NCI-H187 (cell line): ENCODE measurements at places on chromosomes 13 and 19.

DNA sequence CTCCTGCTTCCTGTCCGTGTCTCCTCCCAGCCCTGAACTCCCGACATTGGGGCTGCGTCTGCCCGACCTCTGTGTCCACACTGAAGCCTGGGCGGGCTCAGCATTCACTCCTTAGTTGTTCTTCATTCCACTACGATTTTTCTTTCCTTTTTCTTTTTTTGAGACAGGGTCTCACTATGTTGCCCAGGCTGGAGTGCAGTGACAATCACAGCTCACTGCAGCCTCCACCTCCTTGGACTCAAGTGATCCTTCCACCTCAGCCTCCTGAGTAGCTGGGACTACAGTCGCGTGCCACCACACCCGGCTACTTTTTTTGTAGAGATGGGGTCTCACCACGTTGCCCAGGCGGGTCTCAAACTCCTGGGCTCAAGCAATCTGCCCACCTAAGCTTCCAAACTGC, 23.5 kb upstream of the SIGLEC11 start:
- DNase-seq, result no peak

- no peak for DNase-seq
Measured at GRCh38 chr13:94784066-94784465, 71.7 kb upstream of the SOX21 start.

GRCh38 chr19:9037400-9038062, 27.3 kb upstream of the MUC16 start:
- no peak for DNase-seq

DNA sequence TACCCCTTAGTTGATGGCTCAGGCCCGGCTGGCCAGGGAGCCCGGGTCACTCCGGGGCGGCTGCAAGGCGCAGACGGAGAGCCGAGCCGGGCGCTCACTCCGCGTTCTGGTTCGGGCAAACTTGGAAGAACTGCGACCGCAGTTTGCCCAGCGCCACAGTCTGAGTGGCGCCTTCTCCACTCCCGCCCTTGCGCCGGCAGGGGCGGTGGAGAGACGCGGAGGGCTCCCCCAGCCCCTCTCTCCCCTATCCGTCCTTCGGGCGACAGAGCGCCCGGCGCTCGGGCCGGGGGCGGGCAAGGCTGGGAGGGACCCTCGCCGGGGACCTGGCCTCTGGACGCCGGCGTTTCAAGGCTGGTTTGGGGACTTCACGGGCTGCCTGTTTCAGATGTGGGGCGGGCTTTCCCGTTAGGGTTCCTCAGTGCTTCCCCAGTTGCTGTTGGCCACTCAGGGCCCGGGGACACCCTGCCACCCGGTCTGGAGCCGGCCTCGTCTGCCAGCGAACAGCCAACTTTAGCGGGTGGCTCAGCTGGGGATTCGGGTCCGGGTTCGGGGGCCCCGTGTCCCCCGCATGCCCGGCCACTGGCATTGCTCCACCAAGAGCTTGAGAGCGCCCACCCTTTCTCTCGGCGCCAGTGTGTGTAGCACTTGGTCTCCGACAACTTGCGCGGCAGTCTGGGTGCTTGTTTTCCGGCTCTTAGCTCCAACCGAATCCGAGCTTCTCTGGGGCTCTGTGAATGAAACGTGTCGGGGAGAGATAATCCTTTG, 1.5 kb downstream of the GPC6 start:
- peak; percentile 87 for DNase-seq

DNA sequence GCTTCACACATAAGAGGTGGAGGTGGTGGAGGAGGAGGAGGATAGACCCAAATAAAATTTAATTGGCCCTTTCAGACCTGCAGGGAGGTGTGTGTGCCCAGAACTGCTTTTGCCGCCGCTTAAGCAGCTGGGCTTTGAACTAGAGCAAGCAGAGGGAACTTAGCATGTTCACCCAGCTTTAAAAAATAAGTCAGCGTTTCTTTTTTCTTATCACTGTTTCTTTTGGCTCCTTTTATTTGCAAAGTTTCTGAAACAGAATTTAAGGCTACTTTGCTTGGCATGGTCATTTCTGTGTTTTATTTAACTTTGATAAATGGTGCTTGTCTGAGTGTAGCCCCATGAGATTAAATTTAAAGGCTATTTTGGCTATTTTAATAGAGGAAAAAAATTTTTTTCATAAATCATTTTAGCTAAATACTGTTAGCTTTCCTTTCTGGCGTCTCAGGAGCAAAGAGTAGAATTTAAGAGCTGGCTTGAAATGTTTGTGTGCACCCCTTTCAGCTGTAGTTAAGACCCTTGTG, 43.3 kb upstream of the RNF113B start:
- DNase-seq, result no peak

GRCh38 chr13:43036351-43037250, 13.2 kb downstream of the DNAJC15 start:
- DNase-seq, result no peak

DNA sequence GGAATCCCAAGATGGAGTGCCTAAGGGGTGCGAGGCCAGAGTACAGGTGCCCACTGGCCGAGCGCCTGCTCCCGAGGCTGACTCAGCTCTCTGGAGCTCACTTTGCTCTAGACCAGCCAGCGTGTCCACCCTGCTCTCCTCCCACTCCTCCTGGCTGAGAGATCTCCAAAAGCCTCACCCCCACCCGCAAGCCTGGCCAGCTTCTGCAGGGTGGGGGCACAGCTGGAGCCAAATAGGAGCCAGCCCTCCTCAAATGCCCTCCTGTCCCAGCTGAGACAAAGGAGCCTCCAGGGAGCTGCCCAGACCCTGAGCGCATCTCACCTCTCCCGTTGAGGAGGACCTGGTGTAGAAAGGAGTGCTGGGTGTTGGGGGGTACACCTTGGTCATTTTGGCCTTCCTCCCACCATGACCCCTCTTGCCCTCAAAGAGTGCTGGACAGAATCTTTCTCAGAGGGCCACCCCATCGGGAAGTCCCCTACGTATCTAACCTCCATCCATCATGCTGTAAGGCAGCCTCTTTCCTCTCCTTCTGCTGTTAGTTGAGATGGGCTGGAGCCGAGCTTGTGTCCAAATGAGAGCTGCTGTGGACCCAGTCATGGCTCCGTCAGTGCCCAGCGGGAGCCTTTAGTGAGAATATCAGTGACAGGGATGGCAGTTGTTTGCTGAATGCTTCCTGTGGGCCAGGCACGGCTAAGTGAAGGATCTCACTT, 123.9 kb upstream of the VSTM2B start:
- no peak for DNase-seq

- DNase-seq, result no peak
Measured at GRCh38 chr19:55626350-55626749, 2.0 kb upstream of the ZNF784 start.

- DNase-seq, result no peak
Measured at GRCh38 chr13:23020246-23020843, 160.4 kb upstream of the SGCG start.

GRCh38 chr13:94950303-94950702, 238.0 kb upstream of the SOX21 start:
- no peak for DNase-seq

GRCh38 chr13:39580881-39581575, 22.0 kb downstream of the LHFPL6 start:
- DNase-seq, result no peak

- DNase-seq, result no peak
Measured at GRCh38 chr19:15591796-15592195, 23.2 kb upstream of the CYP4F8 start.

DNA sequence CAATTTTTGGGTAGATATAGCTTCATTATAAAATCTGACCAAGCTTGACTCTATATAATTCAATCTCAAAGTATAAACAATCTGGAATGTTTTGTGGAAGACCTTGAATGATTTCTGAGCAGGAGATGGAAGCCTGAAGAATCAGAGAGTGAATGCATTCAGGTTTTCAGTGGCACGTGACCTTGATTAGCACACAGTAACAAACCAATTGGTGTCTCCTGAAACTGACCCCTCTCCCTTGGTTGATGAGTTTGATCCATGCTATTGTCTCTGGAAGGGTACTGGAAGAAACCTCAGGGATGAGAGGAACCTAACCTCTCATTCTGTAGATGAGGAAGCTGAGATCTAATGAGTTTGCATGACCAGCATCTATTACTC, 39.6 kb downstream of the PCDH8 start:
- no peak for DNase-seq

GRCh38 chr13:27920677-27921420, 1.0 kb downstream of the PDX1 start:
- DNase-seq, result no peak
